ENCODE measurements at places on chromosomes 11 and 22. TPM values are rescaled to one million over a fixed set of nuclear protein-coding genes. Genes with fewer than 3 reads are reported as not detected.

The NUCB2 gene
- total RNA-seq, result 35.7 TPM

The CADM1 gene
- total RNA-seq, result 17.8 TPM

The TYR gene
- not detected for total RNA-seq

The C11orf87 gene
- total RNA-seq, result 0.05 TPM

The ROBO3 gene
- total RNA-seq, result 3.4 TPM

The TM7SF2 gene
- 4.6 TPM for total RNA-seq

The SLC5A4 gene
- total RNA-seq, result not detected

The MUC5AC gene
- 1.8 TPM for total RNA-seq

The MAJIN gene
- not detected for total RNA-seq

The MS4A15 gene
- total RNA-seq, result not detected

The ESAM gene
- total RNA-seq, result 10.4 TPM

The MAPK8IP2 gene
- total RNA-seq, result 3.4 TPM

The ACR gene
- total RNA-seq, result 0.15 TPM

The SCN4B gene
- 0.06 TPM for total RNA-seq

The TRPC6 gene
- total RNA-seq, result 1.2 TPM

The PLAAT4 gene
- total RNA-seq, result 3.8 TPM

The CARD18 gene
- not detected for total RNA-seq

The TMPRSS13 gene
- not detected for total RNA-seq

The OR51B5 gene
- not detected for total RNA-seq

The MYOD1 gene
- 0.06 TPM for total RNA-seq

The OR51B2 gene
- not detected for total RNA-seq

The NLRP14 gene
- total RNA-seq, result not detected

The CCDC82 gene
- 19.1 TPM for total RNA-seq

The SERPIND1 gene
- total RNA-seq, result not detected

The TEAD1 gene
- 45.9 TPM for total RNA-seq
